Head of caudate nucleus (tissue), 42 donors: ENCODE measurements at places on chromosomes 7 and 10.

DNA sequence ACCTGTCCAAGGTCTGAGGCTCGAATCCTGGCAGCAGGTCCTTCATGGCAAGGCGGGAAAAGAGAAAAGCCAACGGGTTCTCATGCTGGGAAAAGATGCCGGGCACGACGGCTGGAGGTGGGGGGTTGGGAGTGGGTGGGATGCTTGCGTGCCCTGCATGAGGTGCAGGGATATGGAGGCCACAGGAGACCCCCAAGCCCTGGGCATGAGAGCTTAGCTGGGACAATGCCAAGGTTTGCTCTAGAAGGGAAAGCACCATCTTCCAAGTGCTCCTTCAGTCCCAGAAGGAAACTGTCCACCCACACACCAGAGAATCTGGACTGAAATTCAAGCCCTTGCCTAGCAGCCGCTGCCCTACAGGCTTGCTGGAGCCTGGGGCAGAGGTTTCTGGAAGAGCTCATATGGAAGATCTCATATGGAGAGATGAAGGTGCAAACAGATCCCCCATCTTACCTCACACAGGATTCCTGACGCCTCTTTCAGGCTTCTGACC is 64.3 kb downstream of the ZRANB1 start:
- no peak for DNase-seq

DNA sequence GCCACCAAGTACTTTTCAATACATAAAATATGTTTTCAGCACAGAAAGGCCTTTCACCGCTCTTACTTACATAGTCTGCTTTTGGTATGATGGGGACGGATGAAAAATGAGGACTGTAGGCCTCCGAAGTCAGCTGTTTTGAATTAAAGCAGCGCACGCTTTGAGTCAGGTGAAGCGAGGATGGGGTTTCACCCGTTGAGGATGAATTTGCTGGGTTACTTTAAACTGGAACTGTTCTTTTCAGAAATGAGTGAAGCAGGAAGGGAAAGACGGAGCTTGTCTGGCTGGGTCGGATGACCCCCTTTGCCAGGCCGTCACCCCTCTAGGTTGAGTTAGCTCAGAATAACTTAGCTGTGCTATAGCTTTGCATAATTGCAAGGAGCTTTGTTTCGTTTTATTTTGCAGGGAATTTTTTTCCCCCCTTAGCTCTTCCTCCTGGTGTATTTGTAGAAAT is 40.0 kb downstream of the CUX1 start:
- DNase-seq: no peak

GRCh38 chr7:121576148-121576917 is 180.2 kb upstream of the FAM3C start:
- no peak for DNase-seq

GRCh38 chr7:140165422-140165821 is 11.4 kb downstream of the KDM7A start:
- DNase-seq: no peak

GRCh38 chr10:44016589-44017482 is 368.1 kb downstream of the CXCL12 start:
- DNase-seq: no peak

- DNase-seq: no peak
Observed at GRCh38 chr7:41581041-41581440, 121.8 kb downstream of the INHBA start.

- no peak for DNase-seq
Observed at GRCh38 chr7:22179442-22179879, 177.5 kb downstream of the RAPGEF5 start.

DNA sequence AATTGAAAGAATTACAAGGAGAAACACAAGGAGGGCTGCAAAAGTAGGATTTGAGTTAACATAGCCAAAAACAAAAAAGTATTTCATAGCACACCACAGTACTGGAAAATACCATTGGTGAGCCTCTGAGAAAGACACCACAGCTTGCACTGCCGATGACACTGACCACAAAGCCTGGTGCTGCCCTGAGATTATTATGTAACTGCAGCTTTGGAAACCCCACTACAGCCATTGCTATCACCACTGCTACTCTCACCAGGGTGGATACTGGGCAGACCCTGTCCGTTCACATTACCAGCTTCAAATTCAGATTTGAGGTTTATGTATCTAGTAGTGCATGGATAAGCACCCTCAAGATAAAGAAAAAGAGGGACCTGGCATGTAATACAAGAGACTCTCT is 1246.7 kb upstream of the SORCS1 start:
- no peak for DNase-seq

GRCh38 chr7:95317546-95317945 is 6.8 kb downstream of the PON1 start:
- no peak for DNase-seq

- DNase-seq: no peak
Observed at GRCh38 chr10:93995182-93995581, 1.5 kb downstream of the PLCE1 start.
